Naive thymus-derived CD8-positive, alpha-beta T cell (primary cell): ENCODE measurements at places on chromosomes 5 and 9. TPM values are rescaled to one million over a fixed set of nuclear protein-coding genes. Genes with fewer than 3 reads are reported as not detected.

GRCh38 chr5:38551030-38552017 is 5.1 kb downstream of the LIFR start:
- no peak for DNase-seq

DNA sequence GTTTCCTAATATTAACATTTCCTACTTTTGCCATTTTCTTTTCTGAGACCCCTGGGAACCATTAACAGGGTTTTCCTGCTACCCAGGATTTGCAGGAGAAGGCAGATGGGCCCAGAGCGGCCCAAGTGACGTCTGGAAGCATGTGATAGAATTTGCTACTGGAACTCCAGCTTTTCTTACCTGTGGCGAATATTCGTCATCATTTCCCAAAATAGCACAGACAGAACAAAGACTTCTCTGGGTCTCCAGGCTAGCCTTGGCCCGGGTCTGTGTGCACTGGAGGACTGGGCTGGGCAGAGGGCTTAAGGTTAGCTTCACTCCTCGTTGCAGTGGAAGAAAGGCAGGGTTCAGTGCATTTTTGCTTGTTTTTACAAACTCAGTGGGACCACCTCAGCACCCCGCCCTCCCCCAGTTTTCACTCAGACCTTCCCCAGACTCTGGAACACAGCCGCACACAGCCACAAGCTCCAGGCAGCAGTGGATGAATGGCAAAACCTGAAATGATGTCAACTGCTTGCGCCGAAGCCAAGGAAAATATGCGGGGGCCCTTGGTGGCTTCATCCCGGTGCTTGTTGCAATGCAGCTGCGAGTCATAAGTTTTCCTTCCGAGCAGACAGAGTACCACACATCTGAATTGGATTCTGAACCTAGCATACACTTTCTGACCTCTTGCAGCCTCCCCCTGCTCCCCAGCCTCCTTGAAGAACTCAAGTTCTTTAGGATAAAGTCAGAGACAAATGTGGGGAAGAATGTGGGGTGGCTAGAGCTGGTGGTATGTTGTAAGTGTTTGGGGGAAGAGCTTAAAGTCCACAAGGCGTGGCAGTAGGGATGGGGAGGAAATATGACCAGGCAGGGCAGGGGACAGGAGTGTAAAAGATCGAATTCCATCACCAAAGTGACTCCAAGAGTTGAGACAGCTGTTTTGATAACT is 586.0 kb downstream of the CCDC171 start:
- no peak for DNase-seq

- no peak for DNase-seq
Observed at GRCh38 chr5:83077662-83078261, 415 bp downstream of the XRCC4 start.

DNA sequence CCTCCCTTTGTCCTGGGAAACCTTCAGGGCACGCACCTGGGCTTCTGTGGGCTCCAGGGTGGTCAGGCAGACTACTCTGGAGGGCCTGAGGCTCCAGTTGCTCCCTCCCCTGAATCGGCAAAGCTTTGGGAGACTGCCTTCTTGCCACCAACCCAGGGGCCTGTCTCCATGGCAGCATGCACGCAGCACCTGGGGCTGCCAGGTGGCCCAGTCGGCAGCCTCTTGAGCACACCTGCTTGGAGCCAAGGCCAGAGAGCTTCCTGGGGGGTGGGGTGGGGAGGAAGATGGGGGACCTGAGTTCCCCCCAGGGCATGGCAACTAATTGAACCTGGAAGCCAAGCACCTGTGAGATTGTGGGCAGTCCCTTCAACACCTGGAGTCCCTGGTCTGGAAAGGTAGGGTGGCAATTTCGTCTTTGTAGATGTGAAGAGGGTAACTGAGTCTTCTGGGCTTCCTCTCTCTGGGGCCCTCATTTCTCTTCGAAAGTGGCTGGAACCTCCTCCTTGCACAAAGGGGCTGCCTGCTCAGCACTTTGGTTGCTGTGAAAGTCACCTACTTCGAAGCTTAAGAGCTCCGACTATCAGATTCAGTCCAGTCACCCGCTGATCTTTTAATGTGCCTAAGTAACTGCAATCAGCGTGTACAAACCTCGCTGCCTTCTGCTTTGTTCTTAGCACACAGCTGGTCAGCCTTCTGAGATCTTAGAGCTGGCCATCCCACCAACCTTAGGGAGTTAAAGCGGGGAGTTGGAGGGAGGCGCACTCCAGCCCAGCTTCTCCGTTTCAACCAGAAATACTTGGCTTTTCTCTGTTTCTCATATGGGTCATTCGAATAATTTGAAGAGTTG is 4.0 kb downstream of the RNF183 start:
- DNase-seq: no peak

- DNase-seq: no peak
Observed at GRCh38 chr5:157965989-157966388, 107.0 kb upstream of the CLINT1 start.

- DNase-seq: no peak
Observed at GRCh38 chr9:108600896-108601295, 254.9 kb downstream of the ACTL7B start.

GRCh38 chr9:87818308-87818707 is 64.4 kb upstream of the SPATA31E1 start:
- no peak for DNase-seq

GRCh38 chr9:93207326-93207814 is 23.4 kb downstream of the WNK2 start:
- DNase-seq: no peak

DNA sequence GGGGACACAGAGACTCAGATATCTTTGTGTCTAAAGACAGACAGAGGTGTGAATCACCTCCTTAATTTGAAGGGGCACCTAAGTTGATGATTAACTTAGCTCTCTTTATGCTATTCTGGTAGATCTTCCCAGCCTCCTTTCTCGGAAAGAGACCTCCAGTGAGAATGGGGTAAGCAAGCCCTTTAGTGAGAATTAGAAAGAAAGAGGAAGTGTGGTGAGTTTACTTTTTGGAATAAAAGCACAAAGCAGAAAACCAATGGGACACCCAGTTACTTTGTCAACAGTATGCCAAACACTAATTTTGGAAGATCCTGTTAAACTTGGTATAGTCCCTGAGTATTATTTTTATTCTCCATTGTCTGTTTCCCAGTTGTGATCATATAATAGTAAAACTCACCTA is 302.8 kb upstream of the RASA1 start:
- DNase-seq: no peak

Gene DPP7
- 278 TPM for total RNA-seq

Gene DOK3
- 3.8 TPM for total RNA-seq

Gene ABLIM3
- not detected for total RNA-seq

Gene AKNA
- total RNA-seq: 430 TPM

Gene TMEFF1
- 0.31 TPM for total RNA-seq

Gene ARHGEF37
- total RNA-seq: not detected
